ENCODE measurements at places on chromosomes 6 and 20.

- no peak for DNase-seq
Observed at GRCh38 chr6:53986165-53986720, 125.0 kb upstream of the MLIP start.

GRCh38 chr20:58444746-58445255 is 55.8 kb downstream of the VAPB start:
- no peak for DNase-seq

- DNase-seq, result no peak
Observed at GRCh38 chr20:25408890-25409289, 1.4 kb downstream of the GINS1 start.

- DNase-seq, result no peak
Observed at GRCh38 chr6:95866732-95867131, 149.0 kb upstream of the FUT9 start.

GRCh38 chr6:168983925-168984324 is 269.7 kb downstream of the THBS2 start:
- DNase-seq, result no peak

- no peak for DNase-seq
Observed at GRCh38 chr20:40467703-40468411, 221.2 kb downstream of the MAFB start.

DNA sequence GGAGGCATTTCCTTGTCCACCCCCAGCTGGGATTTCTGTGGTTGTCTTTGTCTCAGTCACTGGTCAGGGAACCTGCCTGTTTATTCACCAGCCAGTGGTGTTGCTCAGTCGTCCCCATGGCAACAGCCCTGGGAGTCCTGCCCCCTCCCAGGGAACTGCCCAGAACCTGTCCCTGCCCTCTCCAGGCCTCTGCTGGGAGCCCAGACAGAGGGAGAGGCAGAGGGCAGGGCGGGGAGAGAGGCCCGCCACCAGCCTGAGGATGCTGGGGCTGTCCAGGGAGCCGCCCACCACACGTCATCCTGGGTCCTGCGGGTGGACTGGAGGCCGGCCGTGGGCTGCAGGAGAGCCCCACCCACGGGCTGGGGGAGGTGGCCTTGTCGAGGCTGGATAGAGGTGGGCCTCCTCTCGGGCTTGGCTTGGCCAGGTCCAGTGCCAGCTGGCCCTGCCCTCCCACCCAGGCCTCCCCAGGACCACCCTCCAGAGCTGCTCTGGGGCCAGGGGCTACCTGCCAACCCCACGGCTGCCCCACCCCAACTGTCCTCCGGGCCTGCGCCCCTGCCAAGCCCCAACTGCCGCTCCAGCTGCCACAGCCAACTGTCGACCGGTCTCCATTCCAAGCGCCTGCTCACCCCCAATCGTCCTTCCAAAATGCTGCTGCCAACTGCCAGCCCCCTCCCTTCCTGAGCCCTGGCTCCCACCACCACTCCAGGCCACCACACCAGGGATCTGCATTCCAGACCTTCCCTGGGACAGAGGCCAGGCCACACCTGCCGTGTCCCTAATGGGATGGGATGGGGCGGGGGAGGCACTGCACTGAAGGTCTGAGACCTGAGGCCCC is 4.2 kb upstream of the ZBTB46 start:
- DNase-seq, result no peak

DNA sequence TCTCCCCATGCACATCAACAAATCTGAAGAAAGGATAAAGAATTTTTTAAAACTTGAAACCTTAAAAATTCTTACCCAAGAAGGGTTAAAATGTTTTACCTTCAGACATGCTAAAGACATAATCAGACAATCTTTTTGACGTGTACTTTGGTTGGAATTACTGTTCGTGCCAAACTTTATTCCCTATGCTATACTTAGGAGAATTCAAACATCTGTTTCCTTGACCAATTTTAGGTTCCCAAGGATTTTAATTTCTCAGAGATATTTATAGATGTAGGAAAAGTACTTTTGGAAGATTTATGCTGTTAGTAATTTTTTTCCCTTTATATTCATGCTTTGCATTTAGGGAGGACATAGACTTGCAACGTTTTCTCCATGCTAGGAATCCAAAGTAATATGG is 108.4 kb downstream of the AFG1L start:
- no peak for DNase-seq

- no peak for DNase-seq
Observed at GRCh38 chr6:50840112-50840810, 21.6 kb downstream of the TFAP2B start.

All from activated CD4-positive, alpha-beta T cell treated with anti-CD3 and anti-CD28 coated beads for 4 hours (primary cell).